EL (cell line): ENCODE measurements at places on chromosomes 2 and 18.

GRCh38 chr2:112597537-112598322, 13.3 kb downstream of the CHCHD5 start:
- DNase-seq = no peak

- DNase-seq = no peak
These were observed 8.8 kb downstream of the RETREG2 start for GRCh38 chr2:219186754-219187456.

DNA sequence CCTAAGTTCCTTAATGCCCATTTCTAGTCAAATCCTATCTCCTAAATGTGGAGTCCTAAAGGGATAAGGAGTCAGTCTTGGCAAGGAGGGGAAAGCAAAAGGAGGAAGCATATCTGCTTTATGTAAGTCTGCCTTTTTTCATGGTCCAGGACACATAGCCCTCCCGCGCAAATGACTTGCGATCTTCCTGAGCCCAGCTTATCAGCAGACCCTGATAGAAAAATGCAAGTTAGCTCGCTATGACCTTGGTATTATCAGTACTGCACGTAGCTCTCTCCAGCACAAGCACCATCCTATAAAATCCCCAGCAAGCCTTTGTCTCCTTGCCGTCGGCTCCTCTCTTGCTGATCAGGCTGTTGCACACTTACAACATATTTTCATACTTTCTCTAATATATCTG, 281.4 kb upstream of the KCNH7 start:
- no peak for DNase-seq

DNA sequence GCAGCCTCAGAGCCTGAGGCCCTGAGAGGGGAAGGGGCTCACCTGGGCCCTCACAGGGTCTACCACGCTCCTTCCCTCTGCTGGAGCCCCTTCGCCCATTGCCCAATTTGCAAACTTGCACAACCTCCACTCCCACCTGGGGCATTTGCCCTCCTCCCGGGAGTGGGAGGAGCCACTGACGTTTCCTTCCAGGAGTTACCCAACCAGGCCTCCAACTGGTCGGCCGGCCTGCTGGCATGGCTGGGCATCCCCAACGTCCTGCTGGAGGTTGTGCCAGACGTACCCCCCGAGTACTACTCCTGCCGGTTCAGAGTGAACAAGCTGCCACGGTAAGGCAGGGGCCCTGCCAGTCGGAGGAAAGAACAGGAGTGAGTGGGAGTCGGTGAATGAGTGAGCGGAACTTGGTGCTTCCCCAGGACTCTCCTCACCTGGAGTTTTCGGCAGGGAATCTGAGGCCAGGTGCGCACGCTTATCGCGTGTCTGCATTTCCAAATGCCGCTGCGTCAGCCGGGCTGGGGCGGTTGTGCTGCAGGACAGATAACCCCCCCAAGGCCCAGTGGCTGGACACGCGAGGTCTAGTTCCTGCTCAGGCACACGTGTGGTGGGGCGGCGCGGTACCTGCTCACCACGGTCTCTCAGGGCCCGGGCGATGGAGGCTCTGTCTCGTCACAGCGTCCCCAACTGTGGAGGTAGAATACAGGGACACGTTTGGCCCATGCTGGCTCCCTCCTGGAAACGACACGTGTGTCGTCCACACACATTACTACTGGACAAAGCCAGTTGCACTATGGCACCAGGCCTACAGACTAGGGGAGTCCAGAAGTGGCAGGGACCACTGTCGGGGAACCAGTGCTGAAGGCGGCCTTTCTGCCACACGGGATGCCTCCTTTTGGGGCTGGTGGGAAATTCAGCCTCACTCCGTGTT, 11.7 kb downstream of the ANO7 start:
- DNase-seq = no peak

DNA sequence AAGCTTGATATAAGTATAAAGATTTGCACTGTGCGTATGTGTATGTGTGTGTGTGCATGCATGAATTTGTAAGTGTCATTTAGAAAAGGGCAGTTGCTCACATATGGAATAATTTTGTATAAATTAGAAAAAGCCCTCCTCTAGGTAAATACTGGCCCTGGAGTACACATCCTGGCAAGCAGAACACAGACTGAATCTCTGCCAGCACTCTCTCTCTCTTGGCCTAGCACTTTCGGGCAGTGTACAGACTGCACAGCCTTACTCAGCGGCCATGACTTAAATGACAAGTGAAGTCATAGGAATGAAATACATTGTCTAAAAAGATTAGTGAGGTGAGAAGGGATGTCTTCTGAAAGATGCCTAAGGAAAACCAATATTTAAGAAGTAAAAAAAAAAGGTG, 214.1 kb downstream of the RDH14 start:
- no peak for DNase-seq

- DNase-seq = no peak
These were observed 1.5 kb downstream of the MFSD6 start for GRCh38 chr2:190409616-190410015.

GRCh38 chr2:42914314-42914713, 121.9 kb upstream of the HAAO start:
- DNase-seq = no peak

- no peak for DNase-seq
These were observed 6.5 kb downstream of the CERS6 start for GRCh38 chr2:168462543-168463045.
